ENCODE measurements at places on chromosomes 16 and 17.

DNA sequence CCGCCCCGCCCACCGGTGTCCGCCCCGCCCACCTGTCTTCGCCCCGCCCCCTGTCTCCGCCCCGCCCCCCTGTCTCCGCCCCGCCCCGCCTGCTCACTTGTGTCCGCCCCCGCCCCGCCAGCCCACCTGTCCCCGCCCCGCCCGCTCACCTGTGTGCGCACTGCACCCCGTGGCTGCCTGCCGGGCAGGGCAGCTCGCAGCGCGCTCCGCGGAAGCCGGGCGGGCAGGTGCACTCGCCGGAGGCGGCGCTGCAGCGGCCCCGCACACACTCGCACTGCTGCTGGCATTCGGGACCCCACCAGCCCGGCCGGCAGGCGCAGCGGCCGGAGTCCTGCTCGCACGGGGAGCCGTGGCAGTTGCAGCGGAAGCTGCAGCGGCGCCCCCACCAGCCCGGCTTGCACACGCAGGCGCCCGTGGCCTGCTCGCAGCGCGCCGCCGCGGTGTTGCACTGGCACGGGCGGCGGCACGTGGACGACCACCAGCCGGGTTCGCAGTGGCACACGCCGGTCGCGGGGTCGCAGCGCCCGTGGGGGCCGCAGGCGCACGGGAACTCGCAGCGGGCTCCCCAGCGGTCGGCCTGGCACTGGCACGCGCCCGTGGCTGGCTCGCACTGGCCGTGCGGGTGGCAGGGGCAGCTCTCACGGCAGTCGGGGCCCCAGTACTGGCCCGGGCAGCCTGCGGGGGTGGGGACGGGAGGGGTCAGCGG is 2.1 kb downstream of the SCARF1 start:
- DNase-seq: peak; percentile 71

- no peak for DNase-seq
Observed at GRCh38 chr17:46049656-46050055, 50.6 kb downstream of the STH start.

GRCh38 chr17:34099859-34100515 is 155.1 kb upstream of the CCL2 start:
- no peak for DNase-seq

- DNase-seq: no peak
Observed at GRCh38 chr17:4576729-4577322, 7.5 kb upstream of the SMTNL2 start.

- no peak for DNase-seq
Observed at GRCh38 chr17:45813048-45813725, 29.1 kb downstream of the CRHR1 start.

DNA sequence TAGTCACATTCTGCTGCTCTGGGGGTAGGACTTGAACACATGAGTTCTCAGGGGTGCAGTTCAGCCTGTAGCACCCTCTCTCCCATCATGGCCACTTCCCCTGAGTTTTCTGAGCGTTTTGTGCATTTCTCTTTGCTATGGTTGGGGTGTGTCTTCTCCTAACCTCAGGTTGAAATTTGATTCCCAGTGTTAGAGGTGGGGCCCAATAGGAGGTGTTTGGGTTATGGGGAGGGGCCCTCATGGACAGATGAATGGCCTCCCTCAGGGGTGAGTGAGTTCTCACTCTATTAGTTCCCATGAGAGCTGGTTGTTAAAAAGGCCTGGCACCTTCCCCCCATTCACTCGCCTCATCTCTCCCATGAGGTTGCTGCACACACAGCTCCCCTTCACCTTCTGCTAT is 101.1 kb downstream of the FOXL1 start:
- no peak for DNase-seq

DNA sequence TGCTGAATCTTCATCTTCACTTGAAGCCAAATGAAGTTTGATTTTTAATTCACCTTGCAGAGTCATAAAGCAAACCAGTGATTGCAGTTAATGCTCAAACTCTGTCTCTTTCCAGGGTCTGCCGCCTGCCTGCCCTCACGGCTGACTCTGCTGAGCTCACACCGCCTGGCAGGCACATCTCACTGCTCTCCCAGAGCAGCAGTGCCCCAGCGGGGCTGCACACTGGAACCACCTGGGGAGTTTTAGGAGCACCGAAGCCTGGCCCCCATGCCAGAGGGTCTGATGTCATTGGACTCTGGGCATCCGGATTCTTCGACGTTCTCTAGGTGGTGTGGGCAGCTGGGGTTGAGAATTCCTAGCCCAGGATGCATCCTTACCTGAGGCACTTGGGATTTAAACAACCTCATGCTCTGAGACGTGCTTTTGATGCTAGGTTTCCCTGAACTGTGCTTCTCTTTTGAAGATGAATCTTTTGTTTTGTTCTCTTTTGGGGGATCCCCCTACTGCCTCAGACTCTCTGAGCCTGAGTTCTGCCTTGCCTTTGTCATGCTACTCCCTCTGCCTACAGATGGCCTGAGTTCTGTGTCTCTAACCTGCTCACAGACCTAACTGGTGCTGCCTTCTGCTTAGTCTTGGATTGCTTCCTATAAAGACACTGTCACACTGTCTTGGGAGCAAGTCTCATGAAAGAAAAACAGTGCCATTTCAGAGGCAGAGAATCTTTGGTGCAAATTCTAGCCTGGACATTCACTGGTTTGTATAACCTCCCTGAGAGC is 438.1 kb upstream of the CCL2 start:
- DNase-seq: no peak

DNA sequence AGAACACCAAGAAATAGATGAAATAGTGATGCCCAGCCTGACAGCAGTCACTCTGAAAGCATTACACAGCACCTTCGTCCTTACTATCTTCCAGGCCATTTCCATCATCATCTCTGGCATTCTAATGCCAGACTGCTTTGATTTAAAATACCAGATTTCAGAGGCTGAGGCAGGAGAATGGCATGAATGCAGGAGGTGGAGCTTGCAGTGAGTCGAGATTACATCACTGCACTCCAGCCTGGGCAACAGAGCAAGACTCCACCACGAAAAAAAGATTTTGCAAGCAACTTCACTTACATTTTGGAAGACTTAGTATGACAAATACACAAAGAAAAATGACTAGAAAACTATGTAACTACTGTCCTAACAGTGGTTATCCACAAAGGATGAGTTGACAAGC is 244.0 kb downstream of the CPPED1 start:
- DNase-seq: no peak

GRCh38 chr17:30243002-30243401 is 7.5 kb upstream of the SLC6A4 start:
- DNase-seq: no peak

DNA sequence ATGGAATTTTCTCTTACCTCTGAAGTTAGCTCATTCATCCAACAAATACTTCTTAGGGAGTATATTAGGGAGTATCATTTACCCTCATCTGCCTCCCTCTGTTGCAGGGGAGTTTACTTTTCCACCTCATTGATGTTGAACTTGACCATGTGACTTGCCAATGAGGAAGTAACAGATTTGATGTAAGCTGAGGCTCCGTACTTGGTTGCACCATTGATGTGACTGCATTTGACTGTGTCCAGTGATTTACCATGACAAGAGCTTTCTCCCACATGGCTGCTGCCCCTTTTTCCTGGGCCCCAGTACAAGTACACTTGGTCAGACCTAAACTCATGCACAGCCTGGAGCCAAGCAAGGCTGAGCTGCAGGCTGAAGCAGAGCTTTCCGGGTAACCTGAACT is 81.6 kb upstream of the HS3ST2 start:
- no peak for DNase-seq

GRCh38 chr16:48165961-48166578 is 10.3 kb upstream of the ABCC12 start:
- DNase-seq: no peak

DNA sequence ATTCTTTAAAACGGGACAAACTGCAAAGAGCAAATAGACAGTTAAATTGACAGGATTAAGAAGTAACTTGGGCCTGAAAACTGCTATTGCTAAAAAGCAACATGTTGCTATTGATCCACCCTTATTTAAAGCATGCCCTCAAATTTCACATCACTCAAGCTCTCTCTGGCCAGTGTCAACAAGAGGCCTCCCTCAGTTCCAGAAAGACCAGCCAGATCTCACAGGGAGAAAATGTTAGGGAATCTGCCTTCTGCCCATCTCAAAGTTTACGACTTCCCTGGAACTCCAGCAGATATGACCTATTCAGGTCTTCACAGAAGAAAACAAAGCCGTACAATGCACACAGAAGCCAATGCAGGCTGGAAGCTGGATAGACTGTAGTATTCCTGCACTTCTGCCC is 8.9 kb downstream of the CFAP20 start:
- no peak for DNase-seq

DNA sequence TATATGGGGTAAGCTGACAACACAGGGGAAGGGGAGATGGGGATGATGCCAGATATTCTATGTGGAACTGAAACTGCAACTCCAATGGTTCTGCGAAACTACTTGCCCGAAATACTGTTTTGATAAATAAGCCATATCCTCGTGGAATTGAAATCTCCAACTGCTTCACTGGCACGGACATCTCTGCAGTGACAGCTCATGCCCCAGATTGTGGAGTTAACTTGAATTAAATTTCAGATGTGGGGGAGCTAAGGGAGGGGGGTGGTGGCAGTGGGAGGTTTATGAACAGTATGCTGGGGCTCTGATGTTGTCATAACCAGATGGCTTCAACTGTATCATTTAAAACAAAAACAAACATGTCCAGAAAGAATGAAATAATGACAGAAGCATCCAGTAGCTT is 21.8 kb downstream of the NXPH3 start:
- DNase-seq: no peak

- DNase-seq: no peak
Observed at GRCh38 chr17:18626152-18626870, 17.9 kb downstream of the TBC1D28 start.

- no peak for DNase-seq
Observed at GRCh38 chr17:2263183-2264066, 40.2 kb downstream of the SMG6 start.

DNA sequence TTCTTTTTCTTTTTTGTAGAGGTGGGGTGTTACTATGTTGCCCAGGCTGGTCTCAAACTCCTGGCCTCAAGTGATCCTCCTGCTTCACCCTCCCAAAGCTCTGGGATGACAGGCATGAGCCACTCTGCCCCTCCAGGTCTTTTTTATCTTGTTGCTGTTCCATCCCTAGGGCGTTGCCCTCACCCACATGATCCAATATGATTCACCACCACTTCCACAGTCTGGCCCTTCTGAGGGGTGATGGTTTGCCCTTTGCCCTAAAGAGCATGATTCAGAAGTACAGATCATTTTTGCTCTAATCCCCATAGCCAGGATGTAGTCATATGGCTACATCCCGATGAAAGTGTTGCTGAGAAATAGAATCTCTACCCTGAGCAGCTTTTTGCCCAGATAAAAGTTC is 18.8 kb downstream of the STX4 start:
- DNase-seq: no peak

- DNase-seq: peak; percentile 67
Observed at GRCh38 chr17:38967290-38967738, at the start of gene FBXO47. Gene FBXO47 (minus strand): TSS chr17:38967403. CDS start chr17:38963025, 4,378 bp downstream.

GRCh38 chr16:3696425-3697218 is 20.7 kb downstream of the TRAP1 start:
- DNase-seq: no peak

GRCh38 chr16:56415875-56416274 is 9.5 kb downstream of the AMFR start:
- DNase-seq: no peak

GRCh38 chr17:29664743-29665480 is 42.2 kb upstream of the CORO6 start:
- no peak for DNase-seq

DNA sequence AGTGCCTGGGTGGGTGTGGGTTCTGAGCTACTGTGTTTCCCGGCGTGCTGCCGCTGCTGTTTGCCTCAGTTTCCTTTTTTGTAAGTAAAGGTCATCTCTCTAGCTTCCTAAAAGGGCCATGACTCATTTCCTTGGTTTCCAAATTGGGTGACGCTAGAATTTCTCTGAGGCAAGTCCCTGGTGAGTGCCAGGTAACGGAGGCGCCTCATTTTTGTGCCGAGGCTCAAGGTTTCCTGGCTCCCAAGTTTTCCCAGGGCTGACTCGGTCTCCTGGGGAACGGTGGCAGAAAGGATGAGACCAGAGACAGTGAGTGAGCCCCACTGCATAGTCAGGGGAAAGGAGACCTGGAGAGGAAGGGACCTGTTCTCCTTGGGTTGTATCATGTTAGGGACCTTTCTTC is 20.3 kb downstream of the MSI2 start:
- no peak for DNase-seq

GRCh38 chr17:41785091-41785858 is 1.2 kb downstream of the JUP start:
- DNase-seq: no peak

- DNase-seq: no peak
Observed at GRCh38 chr17:3946711-3947235, 17.5 kb downstream of the ATP2A3 start.

- no peak for DNase-seq
Observed at GRCh38 chr16:55622930-55623561, 32.7 kb upstream of the SLC6A2 start.

GRCh38 chr16:50368410-50369132 is at the start of gene BRD7:
Gene BRD7 (minus strand): TSS chr16:50368988. CDS start chr16:50368774, 214 bp downstream.
- DNase-seq: peak; percentile 46

- DNase-seq: peak; percentile 16
Observed at GRCh38 chr16:88437367-88437964, 15.6 kb upstream of the ZFPM1 start.

GRCh38 chr17:80649672-80650330 is 105.2 kb downstream of the RPTOR start:
- peak; percentile 21 for DNase-seq

Data from T-helper 22 cell (primary cell).